ENCODE measurements at places on chromosomes 1 and 21. TPM values are rescaled to one million over a fixed set of nuclear protein-coding genes. Genes with fewer than 3 reads are reported as not detected.

DNA sequence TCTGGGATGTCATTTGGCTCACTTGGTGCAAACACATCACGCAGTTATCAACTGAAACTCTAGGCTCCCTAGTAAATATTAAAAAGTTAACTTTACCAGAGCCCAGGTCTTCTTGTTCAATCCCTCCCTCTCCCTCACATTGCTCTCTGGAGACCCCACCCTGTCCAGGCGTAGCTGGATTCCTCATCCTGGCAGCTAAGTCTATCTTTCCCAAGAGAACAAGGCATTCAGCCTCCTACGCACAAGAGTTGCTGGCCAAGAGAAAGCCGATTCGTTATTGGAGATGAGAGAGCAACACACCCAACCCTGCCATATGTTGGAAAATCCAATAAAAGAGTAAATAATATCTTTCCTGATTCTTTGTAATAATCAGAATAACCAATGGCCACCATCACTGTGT lies 117.9 kb downstream of the SLC30A10 start:
- no peak for DNase-seq

The HSPB7 gene
- total RNA-seq: under 0.01 TPM

The DMRTA2 gene
- 4.2 TPM for total RNA-seq

GRCh38 chr1:164842870-164843269 lies 283.9 kb downstream of the PBX1 start:
- no peak for DNase-seq

All from bronchial epithelial cell (primary cell).